ENCODE measurements at places on chromosomes 2 and 18.

DNA sequence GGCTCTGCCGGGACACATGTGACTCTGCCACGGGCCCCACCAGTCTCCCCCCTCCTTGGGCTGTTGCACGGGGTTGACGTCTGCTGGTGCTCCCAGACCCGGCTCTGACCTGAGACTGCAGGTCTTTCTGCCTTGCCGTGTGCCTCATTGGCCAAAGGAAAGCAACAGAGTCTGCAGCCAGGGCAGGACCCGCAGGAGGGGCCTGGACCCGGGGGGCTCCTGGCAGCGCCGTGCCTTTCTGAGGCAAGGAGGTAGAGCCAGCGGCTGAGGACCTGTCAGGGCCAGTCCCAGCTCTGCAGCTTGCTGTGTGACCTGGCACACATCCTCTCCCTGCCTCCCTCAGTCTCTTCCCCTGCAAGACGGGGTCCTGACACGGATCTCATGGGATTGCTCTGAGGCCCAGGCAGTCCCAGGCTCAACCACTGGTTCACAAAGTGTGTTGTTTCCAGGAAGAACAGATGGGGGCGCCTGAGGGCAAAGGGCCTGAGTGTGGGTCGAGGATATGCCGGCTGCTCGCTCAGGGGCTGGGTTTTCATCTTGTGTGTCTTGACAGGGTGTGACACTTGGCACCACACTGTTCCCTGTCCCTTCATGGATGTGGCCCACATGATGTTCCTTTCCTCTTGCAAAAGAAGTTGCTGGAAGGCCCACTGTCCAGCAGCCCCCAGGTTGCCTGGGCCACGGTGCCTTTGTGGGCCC is 9.0 kb downstream of the CAPN10 start:
- peak; percentile 37 for DNase-seq

DNA sequence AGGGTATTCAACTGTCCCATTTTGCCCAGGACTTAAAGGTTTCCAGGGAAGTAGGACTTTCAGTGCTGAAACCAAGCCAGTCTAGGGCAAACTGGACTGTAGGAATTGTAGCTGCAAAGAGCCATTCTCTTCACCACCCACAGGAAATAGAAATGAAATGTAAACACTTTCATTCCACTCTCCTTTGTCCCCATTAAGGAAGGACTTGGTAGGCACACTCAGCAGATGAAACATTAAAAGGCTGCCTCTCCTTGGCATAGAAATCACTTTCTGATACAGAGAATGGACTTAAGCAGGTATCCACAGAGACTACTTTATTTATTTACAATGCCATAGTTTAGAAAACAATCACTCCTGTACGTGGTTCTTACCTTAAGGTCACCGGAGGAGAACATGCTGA is 102.9 kb upstream of the CCDC195 start:
- no peak for DNase-seq

- no peak for DNase-seq
These were observed 39.6 kb downstream of the SEMA4F start for GRCh38 chr2:74693668-74694067.

DNA sequence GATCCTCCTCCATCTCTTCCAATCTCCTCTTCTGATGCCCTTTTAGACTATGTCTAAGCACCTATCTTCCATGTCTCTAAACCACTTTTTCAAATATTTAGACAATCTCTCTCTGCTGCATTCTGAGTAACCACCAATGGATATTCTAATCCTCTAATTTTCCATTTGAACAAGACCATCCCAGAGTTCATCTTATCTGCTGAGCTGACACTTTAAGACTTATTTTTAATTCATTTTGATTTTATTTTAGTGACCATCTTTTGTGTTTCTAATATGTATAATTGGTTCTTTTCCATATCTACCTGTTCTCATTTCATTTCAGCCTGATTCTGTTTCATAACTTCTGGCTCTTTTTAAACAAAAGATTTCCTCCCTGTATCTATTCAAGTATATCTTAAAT is 369.9 kb downstream of the CLIP4 start:
- no peak for DNase-seq

- DNase-seq, result no peak
These were observed 246.3 kb upstream of the SIX2 start for GRCh38 chr2:45255563-45255962.

GRCh38 chr18:42824178-42824577 is 291.3 kb downstream of the RIT2 start:
- DNase-seq, result no peak

DNA sequence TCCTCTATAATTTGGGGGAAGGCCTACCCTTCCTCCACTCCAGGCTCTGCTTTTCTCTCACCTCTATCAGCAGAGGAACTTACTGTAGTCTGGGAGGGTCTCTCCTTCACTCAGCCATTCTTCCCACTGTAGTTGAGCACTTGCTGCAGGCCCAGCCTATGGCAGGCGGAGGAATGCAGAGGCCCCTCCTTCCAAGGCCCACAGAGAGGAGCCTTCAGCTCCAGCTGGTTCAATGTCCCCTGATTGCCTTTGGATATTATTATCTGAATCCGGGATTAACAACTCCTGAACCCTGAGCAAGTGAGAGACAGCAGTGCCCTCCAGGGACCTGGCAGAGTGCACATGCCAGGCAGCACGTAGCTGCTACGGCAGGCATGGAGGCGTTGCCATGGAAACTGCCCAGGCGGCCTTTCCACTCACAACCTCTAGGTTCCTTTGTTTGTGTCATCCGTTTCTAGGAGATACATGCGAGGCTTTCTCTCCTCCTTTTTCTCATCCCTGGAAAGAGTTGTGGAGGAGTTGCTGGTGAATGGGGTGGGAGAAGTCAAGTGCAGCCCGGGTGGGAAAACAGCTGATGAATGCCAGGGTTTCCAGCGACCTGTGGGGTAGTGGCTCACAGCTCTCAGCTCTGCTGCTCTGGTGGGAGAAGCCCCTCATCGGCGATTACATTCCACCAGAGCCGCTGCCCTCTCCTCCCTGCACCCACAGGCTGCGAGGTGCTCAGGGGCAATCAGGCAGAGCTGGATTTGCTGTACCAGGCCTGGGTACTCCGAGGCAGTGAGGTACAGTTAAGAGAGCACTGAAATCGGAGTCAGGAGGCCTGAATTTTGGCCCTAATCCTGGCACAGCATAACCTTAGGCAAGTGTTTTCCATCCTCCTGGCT is 55.3 kb upstream of the HK2 start:
- DNase-seq, result peak; percentile 36

DNA sequence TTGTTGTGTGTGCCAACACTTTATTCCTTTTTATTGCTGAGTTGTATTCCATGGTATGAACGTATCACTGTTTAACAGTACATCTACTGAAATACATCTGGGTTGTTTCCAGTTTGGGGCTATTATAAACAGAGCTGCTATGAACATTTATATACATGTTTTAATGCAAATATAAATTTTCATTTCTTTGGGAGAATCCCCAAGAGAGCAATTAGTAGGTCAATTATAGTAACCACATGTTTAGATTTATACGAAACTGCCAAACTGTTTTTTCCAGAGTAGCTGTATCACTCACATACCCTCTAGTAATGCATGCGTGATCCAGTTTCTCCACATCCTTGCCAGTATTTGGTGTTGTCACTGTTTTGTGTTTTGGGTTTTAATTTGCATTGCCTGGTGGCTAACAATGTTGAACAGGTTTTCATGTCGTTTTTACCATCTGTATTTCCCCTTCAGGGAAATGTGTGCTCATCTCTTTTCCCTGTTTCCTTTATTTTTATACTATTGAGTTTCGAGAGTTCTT is 81.0 kb downstream of the TMEM131 start:
- DNase-seq, result no peak

- peak; percentile 90 for DNase-seq
These were observed 254.1 kb downstream of the TRIB2 start for GRCh38 chr2:12970861-12971260.

DNA sequence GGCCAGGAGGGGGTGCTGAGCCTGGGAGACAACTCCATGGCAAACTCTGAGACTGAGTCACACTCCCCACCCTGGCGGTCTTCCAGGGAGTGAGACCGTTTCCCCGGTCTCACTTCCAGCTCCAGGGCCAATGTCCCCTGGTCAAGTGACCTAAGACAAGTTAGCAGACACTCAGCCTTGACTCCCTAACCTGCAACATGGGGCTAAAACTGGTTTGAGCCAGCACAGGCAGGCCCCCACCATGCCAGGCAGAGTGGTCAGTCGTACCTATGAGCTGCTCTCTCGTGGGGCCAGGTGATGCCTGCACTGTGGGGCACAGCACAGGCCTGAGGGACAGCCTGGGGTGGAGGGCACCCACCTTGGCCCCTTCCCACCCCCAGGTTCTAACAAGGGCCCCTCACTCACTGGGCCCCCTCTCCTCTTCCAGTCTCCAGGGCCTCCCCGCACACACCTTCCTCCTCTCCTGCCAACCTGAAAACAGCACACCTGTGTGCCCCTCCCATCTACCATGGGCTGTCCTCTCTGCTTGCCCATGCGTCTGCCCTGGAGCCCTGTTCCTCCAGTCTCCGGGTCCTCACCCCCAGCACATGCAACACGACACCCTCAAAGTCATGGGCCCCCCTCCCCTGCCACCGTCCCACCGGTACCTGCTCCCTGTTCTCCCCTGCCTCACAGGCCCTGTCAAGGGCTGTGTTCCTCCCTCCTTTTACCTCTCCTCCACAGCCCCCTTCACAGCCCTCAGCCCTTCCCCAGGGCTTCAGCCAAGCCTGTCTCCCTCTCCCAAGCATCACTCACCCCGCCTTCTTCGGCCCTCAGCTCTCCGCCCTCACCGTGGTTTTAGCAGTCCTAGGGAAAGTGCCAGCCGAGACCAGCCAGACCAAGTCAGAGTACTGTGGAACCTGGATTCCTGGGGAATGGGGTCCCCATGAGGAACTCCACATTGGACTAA is 1.6 kb downstream of the GPR17 start:
- no peak for DNase-seq

DNA sequence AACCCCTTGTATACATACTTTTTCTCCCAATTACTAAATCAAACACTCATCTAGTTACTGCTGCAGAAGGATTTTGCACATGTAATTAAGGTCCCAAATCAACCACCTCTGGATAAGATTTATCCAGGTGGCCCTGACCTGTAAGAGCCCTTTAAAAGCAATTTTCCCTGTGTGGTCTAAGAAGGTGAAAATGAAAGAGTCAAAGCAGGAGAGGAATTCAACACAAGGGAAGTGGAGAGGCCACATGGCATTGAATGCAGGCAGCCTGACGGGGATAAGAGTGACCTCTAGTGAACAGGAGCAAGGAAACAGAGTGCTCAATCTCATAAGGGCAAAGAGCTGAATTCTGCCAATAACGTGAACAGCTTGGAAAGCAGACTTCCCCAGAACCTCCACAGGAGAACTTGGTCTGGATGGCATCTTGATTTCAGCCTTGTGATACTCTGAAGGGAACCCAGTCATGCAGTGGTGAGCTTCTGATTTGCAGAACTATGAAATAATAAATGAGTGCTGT is 27.2 kb downstream of the PPP3R1 start:
- peak; percentile 51 for DNase-seq

DNA sequence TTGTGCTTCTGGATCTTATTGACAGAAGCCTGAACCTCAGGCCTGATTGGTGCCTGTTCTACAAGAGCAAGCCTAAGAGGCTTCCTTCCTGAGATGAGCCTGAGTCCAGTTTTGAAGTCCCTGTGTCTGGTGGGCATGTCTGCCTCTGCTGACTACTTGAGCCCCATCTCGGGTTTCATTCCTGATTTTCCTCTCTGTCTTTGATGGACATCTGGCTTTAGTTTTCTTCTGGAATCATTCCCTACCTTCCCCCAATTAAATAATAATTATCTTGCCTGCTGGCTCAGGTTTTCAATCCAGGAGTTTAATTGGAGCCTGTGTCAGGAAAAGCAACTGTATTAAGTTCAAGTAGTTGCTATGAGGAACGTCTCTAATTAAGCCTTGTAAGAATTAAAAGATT is 135.5 kb upstream of the MC4R start:
- DNase-seq, result no peak

GRCh38 chr18:61998335-61998734 is 105.5 kb upstream of the RNF152 start:
- peak; percentile 19 for DNase-seq

GRCh38 chr2:228023619-228024018 is 152.2 kb downstream of the DAW1 start:
- DNase-seq, result peak; percentile 32

- peak; percentile 43 for DNase-seq
These were observed 53.7 kb downstream of the THUMPD2 start for GRCh38 chr2:39725401-39725800.

DNA sequence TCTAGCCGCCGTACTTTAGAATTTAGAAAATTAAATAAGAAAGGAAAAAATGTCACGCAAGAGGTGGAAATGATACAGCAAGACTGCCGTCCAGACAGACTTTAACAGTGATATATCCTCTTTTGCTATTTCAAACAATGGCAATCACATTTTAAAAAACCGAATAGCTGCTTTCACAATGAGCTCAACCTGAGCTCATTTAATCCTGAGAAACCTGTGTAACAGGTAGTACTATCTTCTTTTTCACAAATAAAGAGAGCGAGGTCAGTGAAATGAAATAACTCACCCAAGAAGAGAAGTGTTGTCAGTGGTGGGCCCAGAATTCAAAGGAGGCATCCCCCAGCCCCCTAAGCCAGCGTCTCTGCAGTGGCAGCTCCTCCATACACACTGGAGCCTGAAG is 60.7 kb upstream of the DAPL1 start:
- DNase-seq, result peak; percentile 69

Data from epithelial cell of esophagus (primary cell).